ENCODE measurements at places on chromosomes 11 and 22.
A peak's percentile ranks its signal among the peaks of the same experiment; 100 is the strongest.

DNA sequence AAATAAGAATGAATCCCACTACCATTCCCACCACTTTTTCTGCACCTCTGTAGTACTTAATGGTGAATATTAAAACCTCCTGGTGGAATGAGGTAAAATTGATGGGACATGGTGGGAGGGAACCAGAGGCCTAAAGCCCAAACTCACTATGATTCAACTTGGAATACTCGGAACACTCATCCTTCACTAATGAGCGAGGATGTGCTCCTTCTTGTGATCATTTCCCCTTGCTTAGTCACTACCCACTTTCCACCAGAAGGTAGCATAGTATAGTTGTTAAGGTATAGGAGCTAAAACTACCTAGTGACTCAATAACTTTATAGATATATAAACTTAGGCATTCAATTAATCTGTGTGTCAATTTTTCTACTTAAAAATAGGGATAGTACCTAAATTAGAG, 728.9 kb downstream of the OPCML start:
- DNase-seq, result no peak
- H3K36me3 ChIP-seq, result no peaks in the 10 kb centered on the region
- H3K4me1 ChIP-seq, result no peaks in the 10 kb centered on the region
- no peak overlapping the region for H3K4me3 ChIP-seq

GRCh38 chr11:117205211-117205818, 6.1 kb downstream of the TAGLN start:
- no peaks in the 10 kb centered on the region for H3K4me1 ChIP-seq
- no peaks in the 10 kb centered on the region for H3K27me3 ChIP-seq
- peaks cover 20% of the 10 kb centered on the region for H3K36me3 ChIP-seq
- no peak for DNase-seq
- H3K4me3 ChIP-seq, result no peak overlapping the region

- no peak overlapping the region for H3K4me3 ChIP-seq
- no peaks in the 10 kb centered on the region for H3K36me3 ChIP-seq
- no peaks in the 10 kb centered on the region for H3K4me1 ChIP-seq
- DNase-seq, result no peak
These were observed 32.9 kb upstream of the RFPL3 start for GRCh38 chr22:32324505-32325415.

DNA sequence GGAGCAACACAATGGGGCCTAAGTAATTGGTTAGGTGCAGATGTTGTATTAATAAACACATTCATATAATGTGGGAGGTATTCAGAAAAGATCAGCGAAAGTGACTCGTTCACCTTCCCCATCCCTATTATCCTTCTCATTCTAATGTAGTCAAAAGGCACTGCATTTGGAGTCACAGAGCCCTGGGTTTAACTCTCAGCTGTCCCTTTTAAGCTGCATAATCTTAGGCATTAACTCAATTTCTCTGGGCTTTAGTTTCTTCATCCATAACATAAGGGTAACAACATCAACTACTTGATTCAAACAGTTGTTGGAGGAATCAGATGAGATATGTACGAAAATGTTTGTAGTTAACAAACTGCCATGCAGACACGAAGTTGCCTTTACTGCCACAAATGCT, 187.6 kb upstream of the PITPNB start:
- DNase-seq, result no peak
- H3K4me3 ChIP-seq, result no peak overlapping the region
- H3K27me3 ChIP-seq, result no peaks in the 10 kb centered on the region
- no peaks in the 10 kb centered on the region for H3K4me1 ChIP-seq
- no peak overlapping the region for H3K27ac ChIP-seq

DNA sequence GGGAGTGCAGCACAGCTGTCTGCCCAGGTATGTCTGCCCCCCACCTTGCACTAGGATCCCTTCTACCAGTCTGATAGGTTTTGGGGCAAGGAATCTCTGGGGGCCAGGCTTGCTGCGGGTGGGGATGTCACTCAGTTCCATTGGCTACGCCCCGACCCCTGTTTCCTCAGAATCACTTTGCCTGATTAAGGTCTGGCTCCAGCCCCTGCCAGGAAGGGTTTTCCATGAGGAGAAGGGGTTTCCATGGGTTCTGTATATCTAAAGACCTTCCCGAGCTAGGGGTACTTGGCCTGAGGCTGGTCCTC, 14.0 kb downstream of the OTOG start:
- no peak overlapping the region for H3K27ac ChIP-seq
- peaks cover 4% of the 10 kb centered on the region for H3K27me3 ChIP-seq
- no peaks in the 10 kb centered on the region for H3K36me3 ChIP-seq
- DNase-seq, result no peak
- no peaks in the 10 kb centered on the region for H3K4me1 ChIP-seq
- H3K4me3 ChIP-seq, result no peak overlapping the region

- no peak within 1 kb of the TSS for H3K4me3 ChIP-seq
- DNase-seq, result peak; percentile 35
- H3K27me3 ChIP-seq, result peaks cover 30% of the 10 kb centered on the region
- H3K27ac ChIP-seq, result no peak within 1 kb of the TSS
These were observed at the start of gene USH1C for GRCh38 chr11:17544181-17544622. Gene USH1C (minus strand): TSS chr11:17544416. CDS start chr11:17544307, 109 bp downstream.

- H3K4me1 ChIP-seq, result no peaks in the 10 kb centered on the region
- H3K36me3 ChIP-seq, result no peaks in the 10 kb centered on the region
- no peak overlapping the region for H3K4me3 ChIP-seq
- no peak overlapping the region for H3K27ac ChIP-seq
- H3K27me3 ChIP-seq, result no peaks in the 10 kb centered on the region
These were observed 773.6 kb upstream of the TENM4 start for GRCh38 chr11:80214413-80214812.

DNA sequence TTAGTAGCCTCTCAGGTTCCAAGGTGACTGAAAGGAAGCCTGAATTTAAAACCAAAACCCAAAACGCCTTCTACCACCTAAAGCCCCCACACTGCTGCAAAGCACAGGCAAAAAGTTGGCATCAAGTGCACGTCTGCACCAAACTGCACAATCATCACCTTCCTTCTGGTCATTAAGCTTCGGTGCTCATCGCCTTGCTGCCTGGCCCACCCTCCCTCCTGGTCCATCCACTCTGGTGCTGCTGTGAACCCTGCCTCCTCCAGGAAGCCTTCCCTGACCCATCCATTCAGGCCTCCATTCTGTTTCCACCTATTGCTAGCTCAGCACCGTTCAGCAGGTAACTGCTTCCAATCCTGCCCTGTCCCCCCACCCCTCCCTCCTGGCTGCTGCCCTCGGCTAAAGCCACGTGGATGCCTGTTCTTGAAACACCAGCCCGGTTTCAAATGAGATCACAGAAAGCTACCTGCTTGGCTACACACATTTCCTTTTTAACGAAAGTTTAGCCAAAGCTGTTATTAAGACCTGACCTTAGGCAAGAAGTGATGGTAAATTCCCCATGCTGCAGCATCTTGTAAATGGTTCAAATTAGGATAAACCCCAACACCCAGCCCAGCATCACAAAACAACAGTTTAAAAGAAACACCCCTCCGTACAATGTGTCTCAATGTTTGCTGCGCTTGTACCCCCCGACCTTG, 53.8 kb upstream of the CD5 start:
- no peaks in the 10 kb centered on the region for H3K27me3 ChIP-seq
- no peak for DNase-seq
- no peak overlapping the region for H3K27ac ChIP-seq
- peaks cover 45% of the 10 kb centered on the region for H3K4me1 ChIP-seq
- H3K36me3 ChIP-seq, result peaks cover 33% of the 10 kb centered on the region

- no peaks in the 10 kb centered on the region for H3K36me3 ChIP-seq
- H3K4me3 ChIP-seq, result no peak overlapping the region
- H3K4me1 ChIP-seq, result no peaks in the 10 kb centered on the region
- H3K27ac ChIP-seq, result no peak overlapping the region
- DNase-seq, result no peak
- no peaks in the 10 kb centered on the region for H3K27me3 ChIP-seq
These were observed 130.6 kb upstream of the MTNR1B start for GRCh38 chr11:92838759-92839310.

- H3K27me3 ChIP-seq, result no peaks in the 10 kb centered on the region
- H3K4me1 ChIP-seq, result peaks cover 22% of the 10 kb centered on the region
- no peak overlapping the region for H3K27ac ChIP-seq
- DNase-seq, result no peak
These were observed 4.0 kb downstream of the NF2 start for GRCh38 chr22:29607426-29607825.

- peaks cover 13% of the 10 kb centered on the region for H3K4me1 ChIP-seq
- no peak for DNase-seq
- H3K27me3 ChIP-seq, result no peaks in the 10 kb centered on the region
- no peak overlapping the region for H3K4me3 ChIP-seq
- H3K27ac ChIP-seq, result no peak overlapping the region
These were observed 44.7 kb upstream of the YPEL1 start for GRCh38 chr22:21780259-21780658.

DNA sequence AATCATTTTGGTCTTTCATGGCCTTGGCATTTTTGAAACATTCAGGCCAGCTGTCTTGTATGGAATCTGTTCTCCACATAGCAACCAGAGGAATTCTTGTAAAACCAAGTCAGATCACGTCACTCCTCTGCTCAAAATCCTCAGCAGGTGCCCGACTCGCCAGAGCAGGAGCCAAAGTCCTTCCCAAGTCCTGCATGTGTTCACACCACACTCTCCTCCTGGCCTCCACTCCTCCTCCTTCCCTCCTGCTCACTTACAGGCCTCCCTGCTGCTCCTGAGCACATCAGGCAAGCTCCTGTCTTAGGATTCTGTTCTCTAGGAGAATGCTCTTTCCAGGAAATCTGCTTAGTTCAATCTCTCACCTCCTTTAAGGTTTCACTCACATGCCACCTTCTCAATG, 6.9 kb upstream of the PSMC3 start:
- no peak overlapping the region for H3K4me3 ChIP-seq
- no peaks in the 10 kb centered on the region for H3K27me3 ChIP-seq
- no peak for DNase-seq
- H3K27ac ChIP-seq, result no peak overlapping the region
- no peaks in the 10 kb centered on the region for H3K36me3 ChIP-seq

- no peak overlapping the region for H3K27ac ChIP-seq
- H3K27me3 ChIP-seq, result peaks cover 2% of the 10 kb centered on the region
- no peak overlapping the region for H3K4me3 ChIP-seq
These were observed 68.3 kb downstream of the PLEKHA7 start for GRCh38 chr11:16945671-16946469.

DNA sequence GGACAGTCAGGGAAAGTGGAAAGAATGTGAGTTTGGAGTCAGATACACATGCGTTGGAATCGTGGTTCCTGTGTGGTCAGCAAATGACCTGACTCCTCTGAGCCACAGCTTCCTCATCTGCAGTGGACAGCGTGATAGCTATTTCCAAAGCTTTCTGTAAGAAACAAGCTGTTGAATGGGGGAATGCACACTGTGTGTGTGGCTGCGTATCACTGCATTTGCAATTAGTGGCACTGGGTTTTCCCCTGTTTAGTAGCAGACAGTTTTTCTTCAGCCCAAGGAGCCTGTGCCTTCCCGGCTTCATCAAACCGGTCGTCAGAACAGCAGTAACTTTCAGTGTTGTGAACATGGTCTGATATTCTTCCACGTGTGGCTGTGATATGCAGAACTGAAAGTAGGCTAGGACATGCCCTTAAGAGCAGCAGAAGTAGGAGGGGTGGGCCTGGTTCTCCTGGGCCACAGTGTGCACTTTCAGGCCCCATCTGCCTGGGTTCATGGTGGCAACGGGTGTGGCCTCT, 121.5 kb downstream of the RRAS2 start:
- H3K27me3 ChIP-seq, result no peaks in the 10 kb centered on the region
- no peak for DNase-seq
- no peak overlapping the region for H3K4me3 ChIP-seq
- no peaks in the 10 kb centered on the region for H3K36me3 ChIP-seq
- H3K4me1 ChIP-seq, result no peaks in the 10 kb centered on the region

GRCh38 chr11:72676861-72677341, 2.7 kb upstream of the PDE2A start:
- H3K4me1 ChIP-seq, result peaks cover 3% of the 10 kb centered on the region
- peak; percentile 77 for DNase-seq
- H3K36me3 ChIP-seq, result no peaks in the 10 kb centered on the region

- H3K27me3 ChIP-seq, result no peaks in the 10 kb centered on the region
- H3K4me1 ChIP-seq, result no peaks in the 10 kb centered on the region
- H3K27ac ChIP-seq, result no peak overlapping the region
These were observed 289.7 kb downstream of the BRD1 start for GRCh38 chr22:49538006-49538405.

GRCh38 chr11:34356130-34356529, 1.7 kb downstream of the ABTB2 start:
- DNase-seq, result no peak
- peaks cover 36% of the 10 kb centered on the region for H3K27me3 ChIP-seq
- H3K4me3 ChIP-seq, result peak overlapping the region; percentile 76
- H3K27ac ChIP-seq, result no peak overlapping the region
- H3K36me3 ChIP-seq, result peaks cover 5% of the 10 kb centered on the region

GRCh38 chr22:23608583-23608982, 23.5 kb downstream of the DRICH1 start:
- no peak overlapping the region for H3K4me3 ChIP-seq
- H3K4me1 ChIP-seq, result peaks cover 13% of the 10 kb centered on the region
- H3K27me3 ChIP-seq, result no peaks in the 10 kb centered on the region
- no peaks in the 10 kb centered on the region for H3K36me3 ChIP-seq
- H3K27ac ChIP-seq, result no peak overlapping the region
- DNase-seq, result no peak

- peaks cover 34% of the 10 kb centered on the region for H3K36me3 ChIP-seq
- peaks cover 30% of the 10 kb centered on the region for H3K4me1 ChIP-seq
- H3K4me3 ChIP-seq, result peak overlapping the region; percentile 99
- H3K27me3 ChIP-seq, result no peaks in the 10 kb centered on the region
These were observed 499 bp downstream of the DLAT start for GRCh38 chr11:112025707-112026106.

GRCh38 chr11:61375761-61376108, 13.6 kb downstream of the TMEM138 start:
- peaks cover 28% of the 10 kb centered on the region for H3K36me3 ChIP-seq
- DNase-seq, result no peak
- H3K4me1 ChIP-seq, result no peaks in the 10 kb centered on the region
- H3K27me3 ChIP-seq, result no peaks in the 10 kb centered on the region
- no peak overlapping the region for H3K4me3 ChIP-seq

GRCh38 chr11:19735909-19736498, 23.4 kb downstream of the NAV2 start:
- no peak overlapping the region for H3K27ac ChIP-seq
- H3K27me3 ChIP-seq, result no peaks in the 10 kb centered on the region
- H3K4me3 ChIP-seq, result no peak overlapping the region
- H3K36me3 ChIP-seq, result no peaks in the 10 kb centered on the region
- H3K4me1 ChIP-seq, result no peaks in the 10 kb centered on the region

Measured in activated CD8-positive, alpha-beta T cell treated with anti-CD3 and anti-CD28 coated beads for 36 hours (primary cell).